T follicular helper cell (primary cell): ENCODE measurements at places on chromosomes 12 and 14.

DNA sequence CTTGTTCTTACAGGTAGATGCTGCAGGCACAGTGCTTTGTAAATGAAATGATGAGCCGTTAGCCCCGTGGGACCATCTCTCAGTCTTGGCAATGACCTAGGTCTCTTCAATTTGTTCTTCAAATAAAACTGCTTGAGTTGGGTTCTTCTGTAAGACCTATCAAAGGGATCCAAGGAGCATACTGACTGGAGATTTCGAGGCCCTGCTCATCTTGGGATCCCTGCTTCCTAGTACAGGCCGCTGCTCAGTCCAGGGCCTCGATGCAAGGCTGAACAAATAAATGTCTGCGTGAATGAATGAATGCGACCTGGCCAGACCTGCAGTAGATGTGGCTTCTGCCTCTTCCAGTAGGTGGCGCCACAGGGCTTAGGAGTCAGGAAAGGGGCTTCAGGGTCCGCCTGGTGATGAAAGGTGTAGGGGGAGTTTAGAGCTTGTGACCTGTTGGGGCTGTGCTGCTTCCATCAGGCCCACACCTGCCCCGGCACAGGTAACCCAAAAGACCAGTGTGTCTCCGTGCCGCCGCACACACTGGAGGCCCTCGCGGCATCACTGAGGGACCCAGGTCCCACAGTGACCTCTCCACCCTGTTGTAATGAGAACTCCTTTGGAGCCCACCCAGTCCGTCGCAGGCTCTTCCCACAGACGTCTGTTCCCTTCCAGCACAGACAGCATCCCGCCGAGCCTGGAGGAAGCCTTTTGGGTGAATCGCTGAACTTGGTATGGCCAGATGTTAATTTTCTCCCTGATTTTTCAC, 4.4 kb downstream of the CACNA1C start:
- DNase-seq, result no peak

DNA sequence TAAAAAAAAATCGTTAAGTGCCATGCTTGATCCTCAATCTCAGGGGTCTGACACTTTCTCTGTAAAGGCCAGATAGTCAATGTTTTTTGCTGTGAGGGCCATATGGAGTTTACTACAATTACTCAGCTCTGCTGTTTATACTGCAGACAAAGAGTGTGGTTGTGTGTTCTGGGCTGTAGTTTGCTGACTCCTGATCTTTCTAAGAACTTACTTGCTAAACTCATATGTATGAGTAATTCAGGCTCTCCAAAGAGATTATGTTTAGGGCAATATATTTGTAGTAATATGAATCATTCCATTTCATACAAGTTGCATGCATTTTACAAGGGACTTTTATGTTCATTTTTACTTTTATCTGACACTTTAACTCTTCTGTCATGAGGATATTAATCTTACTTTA, 188.2 kb downstream of the TMTC2 start:
- DNase-seq, result no peak

- no peak for DNase-seq
These were observed 97.3 kb downstream of the RIN3 start for GRCh38 chr14:92610849-92611271.

DNA sequence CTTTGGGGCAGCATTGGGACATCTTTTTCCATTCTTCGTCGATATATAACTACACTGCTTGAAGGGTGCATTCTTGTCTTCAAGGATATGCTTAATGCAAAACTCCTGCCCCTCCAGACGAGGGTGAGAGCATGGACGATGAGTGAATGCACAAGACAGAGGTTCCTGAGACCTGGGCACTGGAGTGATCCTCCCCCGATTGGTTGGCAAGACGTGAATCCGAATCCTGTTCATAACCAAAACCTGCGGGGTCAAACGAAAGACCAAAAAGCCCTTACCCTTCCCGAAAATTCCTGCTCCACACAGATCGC, 684 bp downstream of the KANSL2 start:
- DNase-seq, result no peak

- no peak for DNase-seq
These were observed 41.3 kb downstream of the DLK1 start for GRCh38 chr14:100767788-100768536.
